ENCODE measurements at places on chromosomes 5 and 9.

GRCh38 chr5:138709202-138709601 lies 44.0 kb upstream of the CTNNA1 start:
- no peak for DNase-seq

DNA sequence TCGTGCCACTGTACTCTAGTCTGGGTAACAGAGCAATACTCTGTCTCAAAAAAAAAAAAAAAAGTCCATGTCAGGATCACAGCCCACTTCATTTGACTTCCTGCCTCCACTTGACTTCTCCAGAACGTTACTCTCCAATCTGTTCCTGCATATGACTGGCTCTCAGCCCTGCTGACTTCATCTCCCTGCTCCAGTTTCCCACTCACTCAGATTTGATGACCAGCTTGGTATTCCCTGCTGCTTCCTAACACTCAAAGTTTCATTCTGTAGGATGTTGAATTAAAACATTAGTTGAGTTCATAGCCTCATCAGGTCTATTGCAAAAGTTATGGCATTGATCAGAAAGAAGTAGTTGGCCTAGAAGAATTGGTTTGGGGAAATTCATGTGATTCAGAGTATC lies 52.3 kb downstream of the UGCG start:
- DNase-seq: no peak

DNA sequence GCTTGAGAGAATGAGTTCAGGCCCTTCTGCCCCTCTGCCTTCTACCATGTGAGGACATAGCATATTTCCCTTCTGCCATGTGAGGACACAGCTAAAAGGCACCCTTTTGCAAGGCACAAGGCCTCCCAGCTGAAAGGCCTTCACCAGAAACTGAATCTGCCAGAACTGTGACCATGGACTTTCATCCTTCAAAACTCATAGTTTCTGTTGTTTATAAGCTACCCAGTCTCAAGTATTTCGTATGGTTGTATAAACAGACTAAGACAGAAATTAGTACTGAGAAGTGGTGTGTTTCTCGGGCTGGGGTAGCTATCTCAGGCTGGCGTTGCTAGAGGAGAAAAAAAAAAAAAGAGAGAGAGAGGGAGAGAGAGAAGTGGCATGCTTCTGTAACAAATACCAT lies 368.6 kb downstream of the DMRTA1 start:
- no peak for DNase-seq

DNA sequence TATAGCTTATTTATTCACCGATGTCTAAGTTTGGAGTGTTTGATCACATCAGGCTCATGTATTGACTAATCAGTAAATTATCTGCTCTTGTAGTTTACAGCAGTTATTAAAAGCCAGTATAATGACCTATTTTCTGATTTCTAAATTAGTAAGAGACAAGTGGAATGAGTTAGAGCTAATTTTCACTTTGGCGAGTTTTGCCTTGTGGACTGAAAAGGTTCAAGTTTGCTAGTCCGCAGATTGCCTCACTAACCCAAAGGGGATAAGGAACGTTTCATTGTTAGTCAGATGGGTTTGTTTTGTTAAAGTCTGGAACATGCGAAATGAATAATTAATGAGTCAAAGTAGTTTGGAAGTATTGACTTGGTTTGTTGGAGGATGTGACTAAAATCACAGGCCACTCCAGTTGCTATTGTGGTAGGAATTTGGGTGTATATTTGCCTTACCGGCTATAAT lies 40.1 kb downstream of the SMARCA2 start:
- peak; percentile 23 for DNase-seq

DNA sequence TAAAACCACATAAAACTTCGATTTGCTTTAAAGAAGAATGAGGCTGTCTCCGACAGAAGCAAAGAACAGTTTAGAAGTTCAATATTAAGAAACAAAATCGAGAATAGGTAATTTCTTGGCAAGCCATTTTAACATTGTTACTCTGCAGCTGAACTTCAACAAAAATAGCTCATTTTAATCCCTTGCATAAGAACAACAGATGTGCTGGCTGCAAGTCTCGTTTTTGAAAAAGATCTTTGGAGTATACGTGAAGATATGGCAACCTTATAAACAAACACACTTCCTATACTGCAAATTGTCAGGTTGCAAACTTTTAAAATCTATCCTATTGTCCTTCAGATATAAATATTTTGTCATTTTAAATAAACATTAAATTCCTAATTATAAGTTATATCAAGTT lies 71.5 kb downstream of the FBN2 start:
- DNase-seq: no peak

DNA sequence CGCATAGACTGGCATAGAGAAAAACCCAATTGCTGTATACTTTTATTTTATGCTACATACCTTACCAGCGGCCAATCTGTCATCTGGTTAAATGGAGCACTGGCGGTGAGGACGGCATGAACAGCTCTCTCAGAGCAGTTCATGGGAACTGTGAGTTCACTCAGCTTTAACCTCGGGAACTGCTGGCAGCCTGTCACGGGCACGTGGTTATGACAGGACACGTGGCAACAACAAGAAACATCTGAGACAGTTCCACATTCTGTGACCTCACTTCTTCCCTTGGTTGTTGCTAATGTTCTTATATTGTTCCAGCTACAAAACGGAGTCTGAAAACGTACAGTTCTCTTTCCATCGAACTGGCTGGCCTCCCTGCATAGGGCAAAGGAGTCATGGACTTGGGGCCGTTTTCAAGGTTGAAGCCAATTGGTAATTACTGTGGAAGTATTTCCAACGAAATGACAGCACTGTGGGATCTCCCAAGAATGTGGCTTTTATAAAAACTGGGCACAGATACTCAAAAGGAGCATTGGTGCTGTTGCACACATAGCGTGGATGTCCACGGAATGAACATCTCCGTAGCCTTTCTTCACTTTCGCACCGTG lies 246.3 kb upstream of the DAP start:
- DNase-seq: no peak

- no peak for DNase-seq
Measured at GRCh38 chr5:102529447-102529846, 30.6 kb upstream of the SLCO6A1 start.

DNA sequence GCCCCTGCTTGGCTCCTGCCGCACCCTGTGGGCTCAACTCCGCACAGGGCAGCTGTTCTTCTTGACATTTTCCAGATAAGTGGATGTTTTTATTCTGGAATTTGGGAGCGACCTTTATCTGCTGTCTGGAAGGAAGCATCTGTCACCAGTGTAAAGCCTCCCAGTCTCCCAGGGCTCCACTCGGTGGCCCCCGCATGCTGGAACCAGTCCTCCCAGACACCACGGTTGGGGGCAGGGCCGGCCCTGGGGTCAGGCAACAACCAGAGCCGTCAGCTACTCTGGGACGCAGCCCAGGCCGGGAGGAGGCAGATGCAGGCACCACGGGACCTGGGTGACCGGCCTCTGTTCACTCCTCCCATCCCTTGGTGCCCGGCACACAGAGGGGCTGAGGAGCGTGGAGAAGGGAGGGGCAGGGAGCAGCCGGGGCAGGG lies 92.8 kb upstream of the ADAMTS2 start:
- no peak for DNase-seq

Measured in stimulated activated naive CD4-positive, alpha-beta T cell treated with Interleukin-2 at 50 U/mL for 16 hours (primary cell).